ENCODE measurements at places on chromosomes 16 and 17.
A peak's percentile ranks its signal among the peaks of the same experiment; 100 is the strongest.

DNA sequence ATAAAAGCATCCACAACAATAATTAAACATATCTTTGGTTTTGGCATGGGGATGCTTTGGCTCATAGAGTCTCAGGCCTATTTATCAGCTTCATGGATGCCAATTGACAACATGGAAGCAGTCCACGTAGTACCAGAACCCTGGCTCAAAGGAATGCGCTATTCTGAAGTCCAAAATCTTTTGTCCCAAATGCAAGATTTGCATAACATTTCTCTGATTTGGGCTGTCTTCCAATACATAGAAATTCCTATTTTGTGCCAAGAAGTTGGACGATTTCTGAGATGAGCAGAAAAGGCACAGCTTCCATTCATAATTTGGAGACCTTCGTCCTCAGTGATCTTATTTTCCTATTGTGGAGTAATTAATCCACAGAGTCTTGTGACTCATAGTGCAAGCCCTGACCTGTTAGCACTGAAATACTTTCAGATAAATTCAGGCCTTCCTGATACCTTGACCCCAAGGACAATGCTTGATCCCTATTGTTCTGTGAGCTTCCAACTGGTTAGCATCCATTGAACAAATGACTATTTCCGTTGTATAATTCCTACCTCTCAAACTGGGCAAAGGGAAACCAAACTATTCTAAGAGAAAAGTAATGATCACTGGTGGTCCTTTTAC is 78.4 kb upstream of the CDH11 start:
- DNase-seq = no peak

- DNase-seq = no peak
Measured at GRCh38 chr16:8632675-8633182, 11.2 kb downstream of the METTL22 start.

DNA sequence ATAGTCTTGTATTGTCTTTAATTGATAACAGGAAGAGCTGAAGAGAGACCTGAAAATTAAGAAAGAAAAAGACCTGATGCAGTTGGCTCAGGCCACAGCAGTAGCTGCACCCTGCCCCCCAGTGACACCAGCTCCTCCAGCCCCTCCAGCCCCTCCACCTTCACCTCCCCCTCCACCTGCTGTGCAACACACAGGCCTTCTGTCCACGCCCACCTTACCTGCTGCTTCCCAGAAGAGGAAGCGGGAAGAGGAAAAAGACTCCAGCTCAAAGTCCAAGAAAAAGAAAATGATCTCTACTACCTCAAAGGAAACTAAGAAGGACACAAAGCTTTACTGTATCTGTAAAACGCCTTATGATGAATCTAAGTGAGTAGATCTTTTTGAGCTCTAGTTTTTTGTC is 36.8 kb downstream of the C17orf58 start:
- DNase-seq = no peak

- DNase-seq = no peak
Measured at GRCh38 chr16:49458656-49459445, 85.2 kb downstream of the C16orf78 start.

GRCh38 chr17:19897090-19897837 is 29.5 kb upstream of the ULK2 start:
- DNase-seq = no peak

- no peak for DNase-seq
Measured at GRCh38 chr17:49980703-49981197, 11.8 kb downstream of the DLX4 start.

- peak; percentile 38 for DNase-seq
Measured at GRCh38 chr16:67169642-67170167, 633 bp upstream of the NOL3 start.

GRCh38 chr17:75457047-75457654 is 716 bp downstream of the TMEM94 start:
- DNase-seq = peak; percentile 38

Measured in NCI-H1930 (cell line).